Thymus (tissue), 14 donors: ENCODE measurements at places on chromosomes 2 and 18. TPM values are rescaled to one million over a fixed set of nuclear protein-coding genes. Genes with fewer than 3 reads are reported as not detected.

- no peak overlapping the region for H3K27ac ChIP-seq
- peaks cover 11% of the 10 kb centered on the region for H3K4me1 ChIP-seq
- H3K36me3 ChIP-seq: no peaks in the 10 kb centered on the region
- no peaks in the 10 kb centered on the region for H3K27me3 ChIP-seq
- peak; percentile 49 for DNase-seq
Measured at GRCh38 chr2:159921752-159922404, 123.9 kb upstream of the CD302 start.

- H3K4me1 ChIP-seq: peaks cover 17% of the 10 kb centered on the region
- H3K27ac ChIP-seq: no peak overlapping the region
- no peak for DNase-seq
- peaks cover 29% of the 10 kb centered on the region for H3K36me3 ChIP-seq
- H3K4me3 ChIP-seq: no peak overlapping the region
- H3K27me3 ChIP-seq: no peaks in the 10 kb centered on the region
Measured at GRCh38 chr2:241130316-241130715, 19.0 kb downstream of the PASK start.

- no peak for DNase-seq
- peaks cover 64% of the 10 kb centered on the region for H3K4me1 ChIP-seq
Measured at GRCh38 chr2:28620801-28621171, 124.9 kb downstream of the PLB1 start.

GRCh38 chr2:109694190-109694589 is 80.0 kb downstream of the SOWAHC start:
- no peaks in the 10 kb centered on the region for H3K27me3 ChIP-seq
- no peak overlapping the region for H3K4me3 ChIP-seq
- no peak for DNase-seq
- H3K4me1 ChIP-seq: no peaks in the 10 kb centered on the region

GRCh38 chr2:138421971-138422335 is 79.6 kb upstream of the SPOPL start:
- H3K27me3 ChIP-seq: no peaks in the 10 kb centered on the region
- no peaks in the 10 kb centered on the region for H3K4me1 ChIP-seq
- H3K4me3 ChIP-seq: no peak overlapping the region
- DNase-seq: no peak

DNA sequence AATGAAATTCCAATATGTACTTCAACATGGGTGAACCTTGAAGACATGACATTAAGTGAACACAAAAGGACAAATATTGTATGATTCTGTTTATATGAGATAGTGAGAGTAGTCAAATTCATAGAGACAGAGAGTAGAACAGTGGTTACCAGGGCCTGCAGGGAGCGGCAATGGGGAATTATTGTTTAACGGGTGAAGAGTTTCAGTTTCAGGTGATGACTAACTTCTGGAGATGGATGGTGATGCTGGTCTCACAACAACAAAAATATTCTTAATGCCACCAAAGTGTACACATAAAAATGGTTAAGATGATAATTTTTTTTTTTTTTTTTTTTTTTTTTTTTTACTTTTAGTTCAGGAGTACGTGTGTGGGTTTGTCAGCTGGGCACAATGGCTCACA is 109.4 kb upstream of the TMEM200C start:
- H3K27ac ChIP-seq: no peak overlapping the region
- no peak for DNase-seq
- no peak overlapping the region for H3K4me3 ChIP-seq

GRCh38 chr2:1538663-1539062 is 125.4 kb downstream of the TPO start:
- H3K27ac ChIP-seq: no peak overlapping the region
- peaks cover 9% of the 10 kb centered on the region for H3K4me1 ChIP-seq
- peak; percentile 74 for DNase-seq
- H3K27me3 ChIP-seq: no peaks in the 10 kb centered on the region
- H3K36me3 ChIP-seq: no peaks in the 10 kb centered on the region

DNA sequence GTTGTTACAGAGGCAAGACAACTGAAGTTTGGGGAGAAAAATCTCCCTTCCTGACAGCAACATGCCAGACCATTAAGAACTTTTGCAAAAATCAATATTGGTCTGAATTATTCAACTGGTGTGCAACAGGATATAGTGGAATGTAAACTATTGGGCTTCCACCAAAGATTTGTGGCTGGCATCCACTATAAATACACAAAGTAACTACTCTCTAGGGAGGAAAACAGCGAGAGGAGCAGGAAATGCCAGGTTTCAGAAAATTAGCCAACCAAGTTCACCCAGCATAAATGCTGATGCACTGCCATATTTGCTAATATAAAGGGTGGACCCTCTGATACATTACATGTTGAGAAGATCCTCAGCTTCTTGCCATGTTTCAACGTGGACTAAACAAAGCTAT is 267.6 kb upstream of the LYPD1 start:
- H3K4me3 ChIP-seq: no peak overlapping the region
- H3K4me1 ChIP-seq: no peaks in the 10 kb centered on the region
- no peak for DNase-seq
- no peaks in the 10 kb centered on the region for H3K27me3 ChIP-seq

DNA sequence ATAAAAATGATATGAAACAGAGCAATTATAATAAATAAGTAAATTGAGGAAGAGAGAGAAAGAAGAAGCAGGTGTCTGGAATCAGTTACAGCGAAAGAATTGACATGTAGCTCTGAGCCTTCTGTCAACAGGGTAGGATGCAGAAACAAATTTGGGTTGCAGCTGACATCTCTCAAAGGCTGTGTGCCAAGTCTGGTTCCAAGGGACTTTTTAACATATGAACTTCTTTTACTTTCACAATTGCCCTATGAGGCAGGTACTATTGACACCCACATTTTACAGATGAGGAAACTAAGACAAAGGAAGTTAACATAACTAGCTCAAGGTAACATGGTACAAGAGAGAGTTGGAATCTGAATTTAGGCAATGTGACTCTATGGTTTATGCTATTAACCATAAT is 260.0 kb downstream of the ASXL3 start:
- H3K27ac ChIP-seq: no peak overlapping the region
- no peaks in the 10 kb centered on the region for H3K36me3 ChIP-seq
- H3K4me3 ChIP-seq: no peak overlapping the region

GRCh38 chr2:141105763-141106162 is 1025.1 kb downstream of the LRP1B start:
- no peak for DNase-seq
- no peaks in the 10 kb centered on the region for H3K27me3 ChIP-seq
- no peak overlapping the region for H3K4me3 ChIP-seq
- no peak overlapping the region for H3K27ac ChIP-seq

- no peak overlapping the region for H3K4me3 ChIP-seq
- H3K27me3 ChIP-seq: no peaks in the 10 kb centered on the region
- H3K27ac ChIP-seq: no peak overlapping the region
- H3K4me1 ChIP-seq: no peaks in the 10 kb centered on the region
Measured at GRCh38 chr2:178927173-178927572, 120.0 kb upstream of the TTN start.

DNA sequence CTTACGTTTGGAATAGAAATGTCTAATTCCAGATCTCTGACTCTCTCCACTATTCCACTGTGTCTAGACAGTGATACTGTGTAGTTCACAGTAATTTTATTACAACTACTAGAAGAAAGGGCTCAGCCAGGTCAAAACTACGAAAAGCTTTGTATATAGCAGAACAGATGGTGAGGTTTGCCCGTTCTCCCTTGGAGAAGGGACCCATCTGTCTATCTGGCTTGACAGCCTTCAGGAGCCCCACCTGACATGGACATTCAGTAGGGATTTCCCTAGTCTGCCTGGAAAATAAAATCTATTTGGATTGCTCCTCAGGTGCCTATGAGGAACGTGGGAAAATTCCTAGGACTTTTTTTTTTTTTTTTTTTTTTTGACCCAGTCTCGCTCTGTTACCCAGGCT is 435.4 kb downstream of the NRXN1 start:
- no peak for DNase-seq
- no peaks in the 10 kb centered on the region for H3K36me3 ChIP-seq
- no peaks in the 10 kb centered on the region for H3K27me3 ChIP-seq
- no peak overlapping the region for H3K4me3 ChIP-seq
- H3K4me1 ChIP-seq: no peaks in the 10 kb centered on the region

- H3K36me3 ChIP-seq: peaks cover 47% of the 10 kb centered on the region
- no peaks in the 10 kb centered on the region for H3K4me1 ChIP-seq
- no peak for DNase-seq
- no peak overlapping the region for H3K4me3 ChIP-seq
Measured at GRCh38 chr2:112081262-112081661, 26.2 kb downstream of the TMEM87B start.

- no peak overlapping the region for H3K4me3 ChIP-seq
- no peaks in the 10 kb centered on the region for H3K4me1 ChIP-seq
- no peaks in the 10 kb centered on the region for H3K27me3 ChIP-seq
Measured at GRCh38 chr2:135899567-135899966, 23.3 kb upstream of the MCM6 start.

GRCh38 chr18:5979176-5979888 is 84.0 kb upstream of the TMEM200C start:
- DNase-seq: no peak
- no peak overlapping the region for H3K4me3 ChIP-seq
- H3K27me3 ChIP-seq: no peaks in the 10 kb centered on the region
- no peaks in the 10 kb centered on the region for H3K4me1 ChIP-seq

DNA sequence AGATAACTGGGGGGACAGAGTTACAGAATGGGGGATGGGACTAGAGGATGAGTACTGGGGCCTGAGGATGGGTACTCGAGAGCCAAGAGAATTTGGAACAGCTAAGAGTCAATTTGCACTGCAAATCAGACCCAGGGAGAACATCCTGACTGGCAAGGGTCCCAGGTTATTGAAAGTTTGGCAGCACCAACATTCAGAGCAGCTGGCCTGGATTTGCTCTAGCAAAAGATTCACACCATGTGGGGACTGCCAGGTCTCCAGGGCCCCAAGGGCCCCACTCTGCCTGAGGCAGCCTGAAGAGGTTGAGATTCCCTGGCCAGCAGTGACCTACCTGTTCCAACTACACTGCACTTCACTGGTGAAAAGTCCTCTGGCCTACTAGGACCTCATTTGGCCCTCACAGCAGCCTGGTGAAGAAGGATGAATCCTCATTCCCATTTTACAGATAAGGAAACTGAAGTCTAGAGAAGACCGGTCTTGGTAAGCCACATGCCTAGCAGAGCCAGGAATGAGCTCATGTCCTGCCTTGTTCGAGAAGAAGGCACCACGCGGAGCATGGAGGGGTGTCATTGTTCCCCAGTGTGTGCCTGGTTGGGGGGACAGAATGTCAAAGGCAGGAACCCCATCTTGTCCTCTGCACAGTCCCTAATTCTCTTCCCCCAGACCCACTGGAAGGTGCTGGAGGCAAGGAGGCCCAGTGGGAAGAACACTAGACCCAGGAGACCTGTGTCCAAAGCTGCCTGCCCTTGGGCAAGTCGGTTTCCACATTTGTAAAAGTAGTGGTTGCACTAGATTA is 258.6 kb downstream of the TNS1 start:
- no peak overlapping the region for H3K27ac ChIP-seq
- H3K36me3 ChIP-seq: no peaks in the 10 kb centered on the region
- H3K27me3 ChIP-seq: no peaks in the 10 kb centered on the region

- H3K27ac ChIP-seq: no peak overlapping the region
- H3K4me1 ChIP-seq: no peaks in the 10 kb centered on the region
- H3K27me3 ChIP-seq: no peaks in the 10 kb centered on the region
- H3K36me3 ChIP-seq: no peaks in the 10 kb centered on the region
Measured at GRCh38 chr2:233501198-233502076, 65.1 kb downstream of the USP40 start.

- no peaks in the 10 kb centered on the region for H3K4me1 ChIP-seq
- no peak overlapping the region for H3K27ac ChIP-seq
- no peak for DNase-seq
- H3K36me3 ChIP-seq: no peaks in the 10 kb centered on the region
- no peak overlapping the region for H3K4me3 ChIP-seq
- H3K27me3 ChIP-seq: no peaks in the 10 kb centered on the region
Measured at GRCh38 chr2:58633613-58634365, 392.7 kb upstream of the FANCL start.

DNA sequence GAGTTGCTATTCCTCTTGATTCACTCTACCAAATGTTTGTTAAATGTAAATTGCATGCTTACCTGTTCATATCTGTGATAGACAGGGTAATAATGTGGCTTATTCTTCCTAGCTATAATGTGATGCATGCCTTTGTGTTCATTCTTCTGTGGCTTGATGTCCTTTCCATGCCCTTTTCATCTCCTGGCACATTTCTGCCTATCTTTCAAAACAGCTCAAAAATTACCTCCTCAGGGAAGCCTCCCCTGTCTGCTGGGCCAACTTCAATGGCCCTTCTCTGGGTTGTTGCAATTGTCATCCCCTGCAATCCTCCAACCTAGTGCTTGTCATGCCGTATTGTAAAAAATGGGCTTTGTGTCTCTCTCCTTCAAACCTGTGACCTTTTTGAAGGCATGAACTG is 52.8 kb upstream of the LHCGR start:
- no peaks in the 10 kb centered on the region for H3K27me3 ChIP-seq
- no peak for DNase-seq
- no peak overlapping the region for H3K4me3 ChIP-seq
- no peak overlapping the region for H3K27ac ChIP-seq

GRCh38 chr2:167681234-167682015 is 566.0 kb downstream of the STK39 start:
- H3K27me3 ChIP-seq: no peaks in the 10 kb centered on the region
- H3K4me1 ChIP-seq: no peaks in the 10 kb centered on the region
- H3K36me3 ChIP-seq: no peaks in the 10 kb centered on the region
- no peak overlapping the region for H3K27ac ChIP-seq
- no peak overlapping the region for H3K4me3 ChIP-seq

GRCh38 chr2:101756266-101756665 is 58.8 kb downstream of the MAP4K4 start:
- no peaks in the 10 kb centered on the region for H3K27me3 ChIP-seq
- H3K27ac ChIP-seq: no peak overlapping the region
- no peak for DNase-seq

DNA sequence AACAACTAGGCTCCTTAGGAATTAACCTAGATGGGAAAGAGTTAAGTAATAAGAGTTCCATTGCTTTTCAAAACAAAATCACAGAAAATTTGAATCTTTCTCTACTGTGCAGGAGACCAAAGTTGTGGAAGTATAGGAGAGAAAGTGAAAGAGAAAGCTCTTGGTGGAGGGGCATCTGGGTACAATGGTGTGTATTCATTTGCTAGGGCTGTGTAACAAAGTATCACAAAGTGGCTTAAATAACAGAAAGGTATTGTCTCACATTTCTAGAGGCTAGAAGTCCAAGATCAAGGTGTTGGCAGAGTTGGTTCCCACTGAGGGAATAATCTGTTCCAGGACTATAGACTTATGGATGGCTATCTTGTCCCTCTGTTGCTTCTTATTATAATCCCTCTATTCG is 50.5 kb upstream of the GORASP2 start:
- H3K4me1 ChIP-seq: peaks cover 1% of the 10 kb centered on the region
- H3K27ac ChIP-seq: no peak overlapping the region
- no peaks in the 10 kb centered on the region for H3K27me3 ChIP-seq
- no peak overlapping the region for H3K4me3 ChIP-seq
- no peaks in the 10 kb centered on the region for H3K36me3 ChIP-seq

Gene ALPP
- total RNA-seq: 0.09 TPM

Gene TEX44
- total RNA-seq: not detected

Gene ACSL3
- total RNA-seq: 40.7 TPM

Gene MOGAT1
- total RNA-seq: not detected

Gene CPLX4
- total RNA-seq: 0.05 TPM

Gene EFEMP1
- total RNA-seq: 4.0 TPM

Gene COPS7B
- total RNA-seq: 18.6 TPM

Gene GPAT2
- total RNA-seq: 0.38 TPM

Gene POTEJ
- total RNA-seq: 0.09 TPM

Gene GKN2
- 0.24 TPM for total RNA-seq

Gene NOL4
- 0.61 TPM for total RNA-seq

Gene POTEC
- total RNA-seq: not detected

Gene TLX2
- 0.19 TPM for total RNA-seq
